NCI-H2171 treated with DMSO at 0.1 percent for 48 hours (cell line): ENCODE measurements at places on chromosomes 1 and 21.

GRCh38 chr1:113871597-113872113 lies at the start of gene PTPN22:
Gene PTPN22, minus strand, starts transcription at chr1:113871712.
- DNase-seq = no peak

DNA sequence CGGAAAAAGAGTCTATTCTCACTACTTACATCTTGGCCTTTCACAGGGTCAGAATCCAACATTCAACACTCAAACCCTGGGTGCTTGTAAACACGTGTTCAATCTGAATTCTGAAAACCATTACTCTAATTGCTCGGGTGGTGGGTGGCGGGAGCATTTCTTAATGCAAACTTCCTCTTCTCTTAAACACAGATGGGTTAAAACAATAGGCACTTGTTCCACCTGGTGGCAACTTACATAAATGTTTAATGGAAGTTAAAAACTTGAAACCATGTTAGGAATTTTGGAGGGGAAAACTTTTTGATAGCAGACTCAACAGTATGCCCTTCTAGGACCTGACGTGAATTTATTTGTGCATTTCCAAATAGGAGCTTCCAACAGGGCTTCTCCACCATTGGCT lies 23.4 kb upstream of the TDRD10 start:
- no peak for DNase-seq

DNA sequence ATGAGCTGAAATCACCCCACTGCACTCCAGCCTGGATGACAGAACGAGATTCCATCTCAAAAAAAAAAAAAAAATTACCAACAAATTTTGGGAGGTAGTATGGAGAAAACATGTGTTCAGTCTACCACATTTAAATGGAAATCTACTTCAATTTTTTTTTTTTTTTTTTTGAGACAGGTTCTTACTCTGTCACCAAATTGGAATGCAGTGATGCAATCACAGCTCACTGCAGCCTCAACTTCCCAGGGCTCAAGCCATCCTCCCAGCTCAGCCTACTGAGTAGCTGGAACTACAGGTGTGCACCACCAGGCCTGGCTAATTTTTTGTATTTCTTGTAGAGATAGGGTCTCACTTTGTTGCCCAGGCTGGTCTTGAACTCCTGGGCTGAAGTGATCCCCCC lies 82.1 kb downstream of the GFI1 start:
- DNase-seq = no peak

GRCh38 chr1:110798691-110799256 lies 74.2 kb upstream of the CD53 start:
- peak; percentile 94 for DNase-seq

DNA sequence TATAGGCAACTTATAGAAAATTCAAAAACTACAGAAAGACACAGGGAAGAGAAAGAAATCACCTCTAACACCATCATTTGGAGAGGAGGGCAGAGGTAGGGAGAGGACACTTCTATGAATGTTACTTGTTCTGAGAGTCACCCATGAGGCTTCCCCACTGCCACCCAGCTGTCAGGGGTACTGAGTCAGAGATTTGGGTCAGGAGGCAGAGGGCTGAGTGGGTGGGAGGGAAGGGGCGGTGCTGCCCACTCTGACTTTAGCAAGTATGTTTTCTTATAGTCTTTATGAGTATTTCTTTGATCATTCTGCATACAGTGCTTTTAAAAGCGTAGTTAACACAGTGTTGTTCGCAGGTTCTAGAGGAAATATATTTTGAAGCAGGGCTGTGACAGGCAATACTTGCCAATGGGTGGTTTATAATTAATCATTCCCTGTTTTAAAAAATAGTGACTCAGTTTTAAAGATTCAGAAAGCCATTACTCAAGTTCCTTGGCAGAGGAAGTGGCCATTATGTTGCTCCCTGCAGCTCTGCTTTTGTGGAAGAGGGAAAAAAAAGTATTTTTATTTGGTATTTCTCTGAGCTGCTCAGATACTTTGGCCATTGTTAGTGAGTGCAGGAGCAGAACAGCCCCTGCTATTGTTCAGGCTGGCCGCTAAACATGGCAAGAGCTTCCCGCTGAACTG lies 18.3 kb downstream of the IL6R start:
- no peak for DNase-seq

GRCh38 chr1:211501711-211502400 lies 9.9 kb upstream of the RD3 start:
- no peak for DNase-seq

GRCh38 chr1:158112994-158113758 lies 67.5 kb upstream of the CD1D start:
- DNase-seq = no peak

DNA sequence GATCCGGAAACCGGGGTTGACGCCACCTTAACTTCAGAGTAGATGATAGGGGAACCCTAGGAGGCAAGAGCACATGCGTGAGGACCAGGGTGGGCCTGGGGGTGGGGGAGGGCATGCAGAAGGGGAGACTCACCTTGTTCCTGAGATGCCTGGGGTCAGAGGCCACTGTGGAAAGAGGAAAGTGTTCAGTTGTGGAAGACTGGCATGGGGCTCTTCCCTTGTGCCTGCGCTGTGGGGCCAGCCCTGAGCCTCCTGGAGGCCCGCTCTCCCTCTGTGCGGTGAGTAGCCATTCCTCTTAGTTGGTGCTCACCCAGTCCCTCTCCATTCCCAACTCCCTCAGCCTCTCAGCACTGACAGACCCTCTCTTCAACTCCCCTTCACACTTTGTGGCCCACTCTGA lies 36.6 kb downstream of the FCRL5 start:
- DNase-seq = no peak

GRCh38 chr1:11342621-11343032 lies 69.6 kb downstream of the UBIAD1 start:
- peak; percentile 91 for DNase-seq

DNA sequence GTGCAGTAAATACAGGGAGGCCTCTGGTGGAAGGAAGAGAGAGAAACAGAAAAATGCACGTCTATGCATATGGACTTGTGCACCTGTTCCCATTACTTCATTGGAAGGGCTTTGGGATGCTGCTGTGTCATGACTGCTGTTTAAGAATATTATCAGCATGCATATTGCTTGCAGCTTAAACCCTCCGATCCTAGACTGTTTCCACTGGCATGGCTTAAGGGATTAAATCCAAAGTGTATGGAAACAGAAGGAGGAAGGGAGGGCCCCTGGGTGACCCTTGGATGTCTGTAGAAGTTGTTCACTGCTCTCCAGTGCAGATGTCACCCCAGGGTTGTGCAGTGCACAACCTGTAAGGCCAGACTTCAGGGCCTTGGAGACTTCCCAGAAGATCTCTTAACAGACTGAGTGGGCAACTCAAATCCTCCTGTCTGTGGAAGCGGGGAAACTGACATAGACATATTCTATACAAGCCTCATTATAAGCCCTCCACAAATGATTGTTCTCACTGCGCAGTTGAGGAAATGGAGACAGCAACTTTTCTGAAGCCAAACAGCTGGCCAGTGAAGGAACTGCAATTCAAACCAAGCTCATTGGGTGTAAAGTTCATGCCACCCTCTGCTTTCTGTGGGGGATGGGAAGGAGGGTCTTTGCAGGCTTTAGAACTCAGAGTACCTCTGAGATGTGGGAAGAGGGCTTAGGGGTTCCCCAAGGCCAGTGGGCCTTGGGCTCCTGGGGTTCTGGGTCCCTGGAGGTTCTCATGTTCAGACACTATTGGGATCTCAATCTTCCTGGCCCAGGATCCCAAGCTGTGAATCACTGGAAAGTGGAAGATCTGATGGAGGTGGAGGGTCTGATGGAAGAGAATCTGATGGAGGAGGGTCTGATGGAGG lies 73.8 kb downstream of the UMODL1 start:
- DNase-seq = no peak

GRCh38 chr1:158833264-158833663 lies 2.1 kb downstream of the MNDA start:
- DNase-seq = no peak

DNA sequence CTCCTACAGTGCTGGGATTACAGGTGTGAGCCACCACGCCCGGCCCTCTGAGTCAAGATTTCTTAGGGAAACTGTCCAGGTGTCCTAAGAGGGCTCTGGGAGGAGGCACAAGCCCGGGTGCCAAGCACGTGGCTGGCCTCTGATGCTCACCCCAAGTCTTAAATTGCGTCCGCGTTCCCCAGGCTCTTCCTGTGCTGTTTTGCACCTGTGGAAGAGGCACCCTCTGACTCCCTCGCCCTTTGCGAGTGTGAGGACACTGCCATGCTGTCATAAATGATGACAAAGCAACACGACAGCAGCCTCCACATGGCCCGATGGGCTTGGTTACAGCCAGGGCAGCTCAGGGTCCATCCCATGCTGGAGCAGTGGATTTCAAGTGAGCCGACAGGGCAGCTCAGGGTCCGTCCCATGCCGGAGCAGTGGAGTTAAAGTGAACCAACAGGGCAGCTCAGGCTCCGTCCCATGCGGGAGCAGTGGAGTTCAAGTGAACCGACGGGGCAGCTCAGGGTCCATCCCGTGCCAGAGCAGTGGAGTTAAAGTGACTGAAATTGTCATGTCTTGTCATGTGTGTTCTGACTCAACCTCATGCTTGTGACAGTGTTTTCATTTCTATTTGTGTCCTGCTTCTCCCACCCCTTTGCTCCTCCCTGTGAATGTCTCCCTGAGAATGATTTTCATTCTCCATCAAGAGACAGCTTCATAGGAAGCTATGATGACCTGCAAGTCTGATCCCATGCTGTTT lies 33.9 kb downstream of the PCNT start:
- no peak for DNase-seq

- DNase-seq = no peak
Measured at GRCh38 chr1:51878308-51878615, 265 bp downstream of the NRDC start.

DNA sequence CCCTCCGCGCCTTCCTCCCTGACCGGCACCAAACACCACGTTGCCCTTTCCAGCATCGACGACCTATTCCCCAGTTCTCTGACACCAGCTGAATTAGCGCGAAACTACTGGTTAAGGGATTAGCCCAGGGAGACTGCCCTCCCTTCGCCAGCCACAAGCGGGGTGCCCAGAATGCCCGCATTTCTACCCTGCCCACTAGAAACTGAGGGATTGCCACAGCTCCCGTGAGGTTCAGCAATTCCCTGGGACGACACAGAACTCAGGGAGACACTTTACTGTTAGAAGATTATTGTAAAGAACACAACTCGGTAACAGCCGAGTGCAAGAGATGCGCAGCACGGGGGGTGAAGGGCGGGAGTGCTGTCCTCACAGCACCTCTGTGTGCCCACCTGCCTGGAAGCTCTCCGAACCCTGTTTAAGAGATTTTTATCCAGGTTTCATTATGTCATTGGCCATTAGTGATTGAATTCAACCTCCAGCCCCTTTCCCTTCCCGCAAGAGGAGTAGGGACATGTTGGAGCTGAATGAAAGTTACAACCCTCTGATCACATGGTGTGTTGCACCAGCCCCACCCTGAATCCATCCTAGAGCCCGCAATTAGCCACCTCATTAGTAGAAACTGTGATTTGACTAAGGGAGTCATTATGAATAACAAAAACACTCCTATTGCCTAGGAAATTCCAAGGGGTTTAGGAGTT lies 15.8 kb upstream of the RIPPLY3 start:
- DNase-seq = peak; percentile 11

DNA sequence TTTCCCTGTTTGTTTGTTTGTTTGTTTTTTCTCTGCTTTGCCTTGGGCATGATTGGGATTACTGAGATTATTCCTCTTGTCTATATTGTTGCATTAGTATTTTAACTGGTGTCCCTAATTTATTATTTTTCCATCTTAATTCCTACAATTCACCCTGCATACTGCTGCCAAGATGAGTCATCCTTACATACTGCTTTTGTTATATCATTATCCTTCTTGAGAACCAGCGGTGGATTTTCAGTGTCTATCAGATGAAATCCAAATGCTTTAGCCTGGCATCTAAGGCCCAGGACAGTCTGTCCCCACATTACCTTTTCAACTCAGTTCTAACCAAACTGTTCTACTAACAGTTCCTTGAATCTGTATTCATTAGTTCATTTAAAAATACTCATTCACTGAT lies 101.7 kb downstream of the OLFML2B start:
- no peak for DNase-seq

DNA sequence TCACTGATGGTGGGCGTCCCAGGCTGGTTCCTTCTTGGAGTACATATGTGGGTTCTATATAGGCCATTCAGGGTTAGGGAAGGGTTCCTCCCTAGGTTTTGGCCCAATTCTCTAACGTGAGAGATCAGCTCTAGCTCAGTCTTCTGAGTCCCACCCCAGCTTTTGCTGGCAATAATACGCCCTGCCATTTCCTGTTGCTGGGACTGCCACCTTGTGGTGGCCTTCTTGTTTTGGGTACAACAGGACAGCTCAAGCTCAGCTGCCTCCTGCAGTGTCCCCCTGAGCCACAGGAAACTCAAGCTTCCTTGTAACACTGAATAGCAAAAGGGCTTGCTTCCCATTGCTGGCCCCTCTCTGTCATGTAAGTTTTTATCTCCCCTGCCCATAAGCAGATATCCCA lies 77.8 kb downstream of the BACH1 start:
- DNase-seq = peak; percentile 3
